Brain (organoid and tissue), 16 donors: ENCODE measurements at places on chromosomes 4 and X. TPM values are rescaled to one million over a fixed set of nuclear protein-coding genes. Genes with fewer than 3 reads are reported as not detected.

Gene TBC1D8B
- polyA plus RNA-seq: 0.08 TPM

Gene TMPRSS11D
- not detected for polyA plus RNA-seq

Gene PNMA6E
- not detected for polyA plus RNA-seq

Gene GYG2
- polyA plus RNA-seq: 6.1 TPM

Gene BEX5
- 30.0 TPM for polyA plus RNA-seq

Gene NEIL3
- polyA plus RNA-seq: 1.8 TPM

Gene ATP2B3
- 7.2 TPM for polyA plus RNA-seq

Gene WFS1
- 39.2 TPM for polyA plus RNA-seq

Gene MAGEB1
- not detected for polyA plus RNA-seq

Gene VCX3B
- not detected for polyA plus RNA-seq

Gene PAGE1
- polyA plus RNA-seq: not detected
